ENCODE measurements at places on chromosomes 1 and 21. TPM values are rescaled to one million over a fixed set of nuclear protein-coding genes. Genes with fewer than 3 reads are reported as not detected.
A peak's percentile ranks its signal among the peaks of the same experiment; 100 is the strongest.

DNA sequence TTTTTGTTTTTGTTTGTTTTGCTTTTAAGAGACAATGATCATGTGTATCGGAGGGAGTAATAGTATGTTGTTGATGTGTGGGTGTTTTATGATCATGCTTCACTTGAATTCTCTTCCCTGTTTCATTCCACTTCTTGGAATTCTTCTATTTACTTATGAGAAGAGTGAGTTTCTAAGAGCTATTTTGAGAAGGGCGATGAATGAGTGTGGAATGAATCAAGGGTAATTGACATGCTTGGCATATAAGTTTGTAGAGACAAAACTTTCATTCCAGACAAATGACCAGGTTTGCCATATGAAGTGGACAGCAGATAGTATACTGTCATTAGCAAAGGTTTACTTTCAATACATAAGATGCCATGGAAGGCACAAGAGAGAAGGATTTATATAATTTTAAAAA lies 42.3 kb upstream of the PDC start:
- DNase-seq: no peak

- DNase-seq: peak; percentile 83
These were observed 87.3 kb downstream of the JAK1 start for GRCh38 chr1:64878931-64879611.

DNA sequence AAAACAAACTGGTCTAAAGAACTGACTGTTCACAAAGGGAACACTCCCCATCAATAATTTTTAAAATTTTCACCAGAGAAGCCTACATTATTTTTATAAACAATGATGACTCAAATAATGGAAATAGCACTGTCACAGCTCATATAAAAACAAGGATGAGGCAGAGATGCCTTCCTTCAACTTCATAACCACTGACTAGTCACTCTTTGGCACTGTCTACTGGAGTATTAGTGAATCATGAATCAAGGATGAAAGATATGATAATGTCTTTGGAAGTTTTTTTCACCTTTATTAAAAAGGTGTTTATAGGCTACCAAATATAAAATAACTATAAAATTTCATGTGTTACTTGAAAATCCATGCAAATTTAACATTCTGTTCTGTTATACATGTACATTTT lies 316.9 kb downstream of the VAV3 start:
- no peak for DNase-seq

DNA sequence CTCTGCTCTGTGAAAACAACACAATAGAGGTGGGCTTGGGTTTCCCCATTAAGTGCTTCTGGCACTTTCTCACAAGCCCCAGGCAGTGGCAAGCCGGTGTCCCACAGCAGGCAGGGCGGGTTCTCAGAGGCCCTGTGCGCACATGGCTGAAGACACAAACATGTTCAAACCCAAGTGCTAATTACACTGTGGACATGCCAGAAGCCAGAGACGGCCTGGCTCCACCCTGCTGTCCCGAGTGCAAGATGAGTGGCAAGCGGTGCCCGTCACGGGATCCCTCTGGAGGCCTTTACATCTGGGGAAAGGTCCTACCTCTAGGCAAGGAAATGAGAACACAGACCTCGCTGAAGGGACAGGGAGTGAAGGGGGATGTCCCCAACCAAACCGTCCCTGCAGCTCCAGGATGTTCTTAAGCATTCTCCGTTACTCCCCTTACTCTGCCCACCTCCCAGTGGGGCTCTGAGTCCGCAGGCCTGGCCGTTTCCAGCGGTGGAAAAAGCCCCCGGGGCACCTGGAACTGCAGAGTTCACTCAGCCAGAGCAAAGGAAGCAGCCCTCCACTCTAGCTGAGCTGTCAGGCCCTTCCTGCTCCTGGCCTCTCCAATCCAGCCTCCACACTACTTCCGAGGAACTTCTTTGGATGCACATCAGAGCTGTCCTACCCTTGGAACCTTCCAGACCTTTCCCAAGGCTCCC lies 57.4 kb downstream of the SLC66A1 start:
- no peak for DNase-seq

DNA sequence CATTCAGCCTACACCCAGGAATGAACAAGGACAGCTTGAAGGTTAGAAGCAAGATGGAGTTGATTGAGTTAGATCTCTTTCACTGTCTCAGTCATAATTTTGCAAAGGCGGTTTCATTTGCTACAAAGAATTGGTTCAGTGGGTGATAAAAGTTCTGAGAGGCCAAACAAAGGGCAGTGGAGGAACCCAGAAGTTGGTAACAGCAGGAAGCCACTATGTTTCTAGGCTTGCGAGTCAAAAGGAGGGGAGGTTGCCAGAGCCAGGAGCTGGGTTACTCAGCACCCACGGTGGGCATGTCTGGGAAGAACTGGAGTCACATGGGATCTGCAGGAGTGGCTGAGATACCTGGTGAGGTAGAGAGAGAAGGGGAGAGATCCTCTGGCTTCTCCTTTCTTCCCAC lies 64.2 kb upstream of the MRPS6 start:
- no peak for DNase-seq

GRCh38 chr1:209335178-209335577 lies 248.3 kb upstream of the CAMK1G start:
- no peak for DNase-seq

The CFHR3 gene
- total RNA-seq: not detected

The ICOSLG gene
- total RNA-seq: 2.1 TPM

The FCRL5 gene
- total RNA-seq: under 0.01 TPM

The PGBD5 gene
- 0.07 TPM for total RNA-seq

The SPOCD1 gene
- total RNA-seq: 74.8 TPM
